Stimulated activated CD8-positive, alpha-beta memory T cell treated with anti-CD3 and anti-CD28 coated beads, Interleukin-4, amount 100 ng/mL, for 1 hour (primary cell): ENCODE measurements at places on chromosomes 2 and 18.

GRCh38 chr18:46130061-46130460 is 25.9 kb downstream of the HAUS1 start:
- no peak for DNase-seq

DNA sequence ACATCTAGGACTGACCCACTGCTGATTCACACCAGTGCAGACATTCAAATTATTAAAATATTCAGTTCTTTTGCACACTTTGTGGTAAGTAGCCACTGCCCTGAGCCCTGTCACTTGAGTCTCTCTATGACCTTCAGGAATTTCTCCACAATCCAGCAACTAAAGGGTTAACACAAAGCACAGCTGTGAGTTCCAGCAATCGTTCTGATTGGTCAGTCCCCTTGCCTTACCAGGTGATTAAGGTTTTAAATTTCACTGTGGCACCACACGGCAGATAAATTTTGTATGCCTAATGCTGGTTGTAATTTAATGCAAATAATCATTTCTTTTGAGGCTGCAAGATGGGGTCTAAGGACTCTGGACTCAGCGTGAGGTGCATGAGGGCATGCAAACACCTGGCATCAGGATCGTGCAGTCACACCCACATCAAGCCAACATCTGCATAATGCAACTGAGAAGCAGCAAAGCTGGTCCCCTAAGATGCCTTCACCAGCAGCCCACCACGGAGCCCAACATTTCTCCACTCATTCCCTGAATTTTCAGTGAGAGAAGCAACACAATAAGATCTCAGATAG is 36.6 kb downstream of the SLC14A1 start:
- no peak for DNase-seq

GRCh38 chr2:212797484-212798205 is 259.0 kb upstream of the ERBB4 start:
- no peak for DNase-seq

DNA sequence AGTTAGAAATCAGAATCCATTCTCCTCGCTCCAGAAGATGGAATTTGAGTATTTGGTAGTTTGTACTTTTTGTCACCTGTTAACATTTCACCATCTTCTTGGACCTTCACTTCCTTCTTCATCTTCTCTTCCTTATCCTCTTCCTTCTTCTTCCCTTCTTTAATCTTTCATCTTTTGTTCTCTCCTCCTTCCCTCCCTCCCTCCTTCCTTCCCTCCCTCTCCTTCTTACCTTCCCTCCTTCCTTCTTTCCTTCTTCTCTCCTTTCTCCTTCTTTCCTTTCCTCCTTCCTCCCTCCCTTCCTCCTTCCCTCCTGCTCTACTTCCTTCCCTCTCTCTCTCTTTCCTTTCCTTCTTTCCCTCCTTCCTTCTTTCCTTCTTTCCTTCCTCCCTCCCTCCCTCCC is 31.1 kb upstream of the LTBP1 start:
- no peak for DNase-seq

DNA sequence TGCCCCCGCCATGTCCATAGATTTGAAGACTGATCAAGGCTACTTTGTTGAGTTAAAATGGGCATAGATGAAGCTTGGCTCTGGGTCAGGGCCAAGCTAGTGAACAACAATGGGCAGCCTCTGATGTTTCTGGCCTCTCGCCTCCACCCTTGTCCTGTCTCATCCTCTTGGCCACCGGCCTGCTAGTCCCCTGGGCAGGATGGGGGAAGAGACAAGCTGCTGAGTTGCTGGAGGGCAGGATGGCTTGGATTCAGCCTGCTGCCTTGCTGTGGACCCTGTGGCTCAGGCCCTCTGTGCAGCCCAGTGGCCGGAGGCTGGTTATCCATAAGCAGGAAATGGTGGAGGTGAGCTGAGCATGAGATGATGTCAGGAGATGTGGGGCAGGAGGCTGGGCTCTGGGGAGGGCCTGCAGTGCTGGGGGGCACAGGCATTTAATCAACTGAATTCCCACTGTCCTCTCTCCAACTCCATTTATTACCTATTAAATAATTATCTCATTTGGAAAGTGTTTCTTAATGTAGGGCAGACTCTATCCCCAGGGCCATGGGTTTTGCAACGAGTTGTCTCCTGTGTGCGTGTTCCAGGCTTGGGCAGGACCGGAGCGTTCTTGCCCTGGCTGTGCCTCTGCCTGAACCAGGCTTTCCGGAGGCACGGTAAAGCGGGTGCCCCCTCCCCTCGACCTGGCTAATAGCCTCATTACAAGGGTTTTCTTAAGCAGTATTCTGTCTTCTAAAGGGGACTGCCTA is 122.9 kb downstream of the GLI2 start:
- DNase-seq = no peak

DNA sequence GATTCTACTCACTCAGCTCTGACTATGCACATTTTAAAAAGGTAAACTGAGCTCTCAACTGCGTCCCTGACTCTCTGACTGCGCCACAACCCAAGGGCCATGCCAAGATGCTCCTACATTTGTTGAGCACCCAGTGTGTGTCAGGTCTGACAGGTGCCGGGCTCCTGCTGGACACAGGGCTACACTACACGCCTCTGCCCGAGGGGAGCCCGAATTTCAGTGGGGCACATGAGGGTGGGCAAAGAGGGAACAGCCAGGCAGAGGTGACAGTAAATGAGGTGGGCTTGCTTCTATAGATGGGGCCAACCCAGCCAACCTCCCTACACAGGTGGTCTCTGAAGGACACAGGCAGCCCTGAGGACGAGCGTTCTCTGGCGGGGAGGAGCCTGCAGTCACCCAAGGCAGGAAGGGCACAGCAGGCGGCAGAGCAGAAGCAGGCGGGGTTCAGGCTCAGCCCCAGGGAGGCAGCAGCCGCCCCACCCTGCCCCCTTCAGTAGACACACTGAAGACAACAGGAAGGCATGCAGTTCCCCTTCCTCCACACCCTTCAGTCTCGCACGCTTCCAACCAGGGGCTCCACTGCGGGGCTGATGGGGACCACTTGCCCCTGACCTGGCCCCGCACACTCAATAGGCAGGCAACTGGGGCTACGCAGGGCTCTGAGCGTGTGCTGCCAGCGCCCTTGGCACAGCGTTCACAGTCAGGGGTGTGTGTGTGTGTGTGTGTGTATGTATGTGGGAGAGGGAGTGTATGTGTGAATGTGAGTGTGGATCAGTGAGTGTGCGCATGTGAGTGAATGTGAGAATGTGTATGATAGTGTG is 98.4 kb downstream of the UXS1 start:
- DNase-seq = peak; percentile 68

- no peak for DNase-seq
These were observed 54.8 kb downstream of the GBX2 start for GRCh38 chr2:236113425-236113824.

DNA sequence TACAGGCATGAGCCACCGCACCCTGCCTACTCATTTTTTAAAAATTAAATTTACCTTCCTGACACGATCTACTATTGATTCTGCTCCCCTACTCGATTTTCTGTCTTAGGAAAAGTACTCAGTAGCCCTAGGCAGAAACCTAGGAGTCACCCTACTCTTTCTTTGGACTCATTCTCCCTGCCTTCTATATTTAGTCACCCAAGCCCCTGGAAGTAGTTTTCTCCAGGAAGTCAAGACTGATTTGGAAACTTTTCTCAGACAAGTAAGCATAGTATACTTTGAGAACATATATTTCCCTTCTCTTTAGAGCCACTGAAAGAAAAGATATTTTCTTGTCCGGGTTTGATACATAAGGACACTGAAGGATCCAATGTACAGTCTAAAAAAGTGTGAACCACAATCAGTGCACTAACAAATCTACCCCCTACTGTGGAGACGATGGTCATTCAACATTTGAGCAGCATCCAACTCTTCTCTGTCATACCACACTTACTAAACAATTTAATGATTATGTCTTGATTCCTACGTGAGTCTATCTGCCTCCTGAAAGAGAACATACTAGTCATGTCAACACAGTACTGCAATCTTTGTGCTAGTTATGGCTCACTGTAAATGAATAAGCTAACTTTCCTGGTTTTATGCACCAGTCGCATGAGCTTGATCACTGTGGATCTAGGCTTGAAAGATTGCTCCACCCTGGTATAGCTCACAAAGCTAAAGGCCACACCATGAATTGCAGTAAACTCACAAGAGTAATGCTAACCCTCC is 19.8 kb downstream of the YWHAQ start:
- no peak for DNase-seq

DNA sequence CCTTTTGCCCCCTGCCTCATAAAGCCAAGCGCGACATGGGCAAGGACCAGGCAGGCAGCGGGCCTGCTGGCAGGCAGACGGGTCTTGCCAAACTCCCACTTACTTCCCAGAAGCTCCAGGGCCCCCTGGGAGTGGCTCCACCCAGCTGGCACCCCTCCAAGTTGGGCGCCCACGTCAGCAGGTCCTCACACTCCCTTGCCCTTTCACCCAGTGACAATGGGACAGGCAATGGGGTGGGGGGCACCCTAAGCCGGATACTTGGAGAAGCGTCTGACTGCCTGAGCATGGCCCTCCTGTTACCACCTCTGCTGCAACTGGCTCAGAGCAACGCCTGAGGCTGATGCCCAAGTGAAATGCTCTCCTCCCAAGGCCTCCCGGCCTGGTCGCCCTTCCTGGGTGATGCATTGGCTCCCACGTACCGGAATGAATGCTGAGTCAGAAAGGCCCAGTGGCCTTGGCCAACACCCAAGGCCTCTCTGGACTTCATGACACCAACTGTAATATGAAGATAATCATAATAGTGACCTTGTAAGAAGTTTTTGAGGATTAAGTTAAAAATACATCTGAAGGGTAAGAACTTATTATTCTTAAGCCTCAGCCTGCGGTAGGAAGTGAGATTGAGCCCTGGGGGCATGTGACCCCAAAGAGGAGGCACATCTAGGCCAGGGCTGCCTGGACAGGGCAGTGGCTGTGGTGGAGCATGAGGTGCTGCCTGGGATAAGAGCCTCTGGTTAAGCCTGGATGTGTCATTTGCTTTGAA is 31.6 kb downstream of the KCNK3 start:
- DNase-seq = no peak

DNA sequence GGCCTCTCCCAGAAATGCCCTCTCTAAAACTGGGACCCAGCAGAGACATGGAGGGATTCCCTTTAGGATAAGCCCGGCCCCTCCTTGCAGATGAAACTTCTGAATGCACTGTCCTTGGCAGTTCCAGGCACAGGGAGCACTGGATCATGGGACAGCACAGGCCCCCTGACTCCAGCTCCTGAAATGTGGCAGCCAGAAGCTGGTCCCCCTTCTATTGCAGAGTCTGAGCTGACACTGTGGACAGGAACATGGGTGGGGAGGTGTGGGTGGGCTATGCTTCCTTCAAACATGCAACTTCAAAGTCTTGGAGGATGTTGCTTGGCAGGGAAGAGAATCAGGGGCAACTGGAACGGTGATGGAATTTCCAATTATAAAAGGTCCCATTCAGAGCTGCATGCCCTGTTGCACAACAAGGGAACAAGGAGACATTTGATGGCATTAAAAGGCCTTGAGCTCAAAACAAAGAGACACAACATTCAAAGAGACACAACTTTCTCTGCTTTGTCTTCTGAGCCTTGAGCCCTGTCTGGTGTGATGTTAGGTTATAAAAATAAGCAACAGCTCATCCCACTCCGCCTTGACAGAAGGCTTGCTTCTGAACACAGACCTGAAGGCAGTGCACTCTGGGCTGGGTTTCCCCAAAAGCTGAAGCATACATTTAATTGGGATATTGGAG is 239.0 kb downstream of the OSR1 start:
- no peak for DNase-seq

DNA sequence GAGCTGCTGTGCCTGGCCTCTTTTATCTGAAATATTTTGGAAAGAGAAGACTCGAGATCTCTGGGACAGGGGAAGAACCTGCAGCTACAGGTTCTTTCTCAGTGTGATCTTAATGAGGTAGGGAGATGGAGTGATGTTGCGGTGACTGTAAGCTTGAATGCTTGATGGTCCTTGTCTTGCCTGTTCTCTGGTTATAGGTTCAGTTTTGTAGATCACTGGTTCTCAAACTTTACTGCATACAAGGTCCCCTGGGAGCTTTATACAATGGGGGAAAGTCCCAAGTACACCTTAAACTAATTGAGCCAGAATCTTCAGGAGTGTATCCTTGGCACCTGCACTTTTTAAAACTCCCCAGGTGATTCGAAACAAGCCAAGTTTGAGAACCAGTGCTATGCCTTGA is 136.7 kb upstream of the CXCR4 start:
- no peak for DNase-seq

GRCh38 chr2:85846411-85846810 is 42.4 kb downstream of the ST3GAL5 start:
- DNase-seq = no peak

- no peak for DNase-seq
These were observed 54.3 kb downstream of the TMX3 start for GRCh38 chr18:68660354-68661183.
